ENCODE measurements at places on chromosomes 5 and 9.

- no peak for DNase-seq
Observed at GRCh38 chr9:127426756-127427155, 2.6 kb downstream of the ZNF79 start.

- no peak for DNase-seq
Observed at GRCh38 chr9:73893230-73893629, 603.9 kb upstream of the RORB start.

- DNase-seq = no peak
Observed at GRCh38 chr5:107794741-107795140, 124.0 kb upstream of the EFNA5 start.

- no peak for DNase-seq
Observed at GRCh38 chr9:136846376-136847087, 2.7 kb upstream of the PHPT1 start.

DNA sequence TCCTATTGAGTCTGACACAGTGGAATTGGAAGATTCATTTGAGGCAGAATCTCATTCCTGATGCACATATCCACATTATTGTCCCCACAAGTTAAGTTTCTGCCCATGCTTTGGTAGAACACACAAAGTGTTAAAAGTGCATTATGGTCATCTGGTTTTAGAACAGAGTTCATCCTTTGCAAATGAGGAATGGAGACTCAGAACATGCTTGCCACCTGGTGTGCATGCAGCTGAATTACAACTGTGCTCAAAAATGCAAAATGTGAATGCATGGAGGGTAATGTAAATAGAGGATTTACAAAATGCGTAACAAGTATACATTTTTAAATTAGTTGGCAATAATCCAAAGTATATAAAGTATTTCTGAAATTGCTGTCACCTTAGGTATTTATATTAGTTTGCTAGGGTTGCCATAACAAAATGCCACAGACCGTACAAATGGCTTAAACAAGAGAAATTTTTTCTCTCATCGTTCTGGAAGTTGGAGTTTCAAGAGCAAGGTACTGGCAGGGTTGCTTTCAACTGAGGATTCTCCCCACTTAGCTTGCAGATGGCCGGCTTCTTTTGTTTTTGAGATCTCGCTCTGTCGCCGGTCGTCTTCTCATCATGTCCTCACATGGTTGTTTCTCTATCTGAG is 671.1 kb downstream of the TAF11L14 start:
- no peak for DNase-seq

GRCh38 chr5:175471628-175472027 is 6.7 kb upstream of the SFXN1 start:
- no peak for DNase-seq

DNA sequence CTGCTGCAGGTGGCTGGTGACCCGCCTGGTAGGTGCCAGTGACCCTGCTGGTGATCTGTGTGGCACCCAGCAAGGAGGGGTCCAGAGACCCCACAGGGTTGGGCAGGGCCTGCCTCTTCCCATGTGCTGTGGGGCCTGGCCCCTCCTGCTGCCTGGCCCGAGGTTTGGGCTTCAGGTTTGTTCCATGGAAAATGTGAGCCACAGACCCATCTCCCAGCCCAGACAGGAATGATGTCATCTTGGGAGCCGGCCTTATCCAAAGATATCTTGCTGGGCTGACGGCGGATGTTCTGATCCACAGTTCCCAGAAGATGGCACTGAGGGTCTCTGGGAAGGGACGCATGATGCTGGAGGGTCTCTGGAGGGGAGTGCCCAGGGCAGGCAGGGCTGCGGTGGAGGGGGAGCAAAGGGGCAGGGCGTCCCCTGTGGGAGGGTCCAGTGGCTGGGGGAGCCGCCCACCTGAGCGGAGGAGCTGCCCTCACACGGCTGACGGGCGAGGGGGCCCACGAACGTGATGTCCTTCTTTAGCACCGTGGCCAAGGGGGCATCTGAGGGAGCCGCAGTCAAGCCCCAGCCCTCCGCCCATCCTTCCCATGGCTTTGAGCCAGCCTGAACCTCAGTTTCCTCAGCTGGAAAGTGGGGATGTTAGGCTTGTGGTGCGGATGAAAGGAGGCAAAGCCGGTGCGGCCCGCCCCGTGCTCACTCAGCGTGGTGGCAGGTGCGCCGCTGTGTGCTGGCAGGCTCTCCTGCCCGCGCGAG is 68.1 kb downstream of the COL5A1 start:
- DNase-seq = no peak

DNA sequence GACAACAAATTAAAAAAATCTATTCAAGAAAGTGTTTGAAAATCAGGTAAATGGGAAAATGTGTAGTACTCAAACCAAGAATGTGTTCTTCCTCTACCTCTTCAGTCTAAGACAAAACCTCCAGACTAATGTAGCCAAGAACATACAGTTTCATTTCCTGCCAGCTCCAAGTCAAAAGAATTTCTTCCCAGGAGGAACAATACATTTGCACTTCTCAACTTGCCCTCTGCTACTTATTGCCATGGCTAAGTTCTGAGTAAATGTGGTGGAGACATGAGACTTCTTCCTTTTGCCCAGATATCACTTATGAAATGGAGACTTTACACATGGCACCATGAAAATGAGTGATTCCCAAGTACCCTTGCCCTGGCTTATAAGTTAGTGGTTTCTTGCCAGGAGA is 2112.2 kb upstream of the C9orf72 start:
- DNase-seq = no peak

DNA sequence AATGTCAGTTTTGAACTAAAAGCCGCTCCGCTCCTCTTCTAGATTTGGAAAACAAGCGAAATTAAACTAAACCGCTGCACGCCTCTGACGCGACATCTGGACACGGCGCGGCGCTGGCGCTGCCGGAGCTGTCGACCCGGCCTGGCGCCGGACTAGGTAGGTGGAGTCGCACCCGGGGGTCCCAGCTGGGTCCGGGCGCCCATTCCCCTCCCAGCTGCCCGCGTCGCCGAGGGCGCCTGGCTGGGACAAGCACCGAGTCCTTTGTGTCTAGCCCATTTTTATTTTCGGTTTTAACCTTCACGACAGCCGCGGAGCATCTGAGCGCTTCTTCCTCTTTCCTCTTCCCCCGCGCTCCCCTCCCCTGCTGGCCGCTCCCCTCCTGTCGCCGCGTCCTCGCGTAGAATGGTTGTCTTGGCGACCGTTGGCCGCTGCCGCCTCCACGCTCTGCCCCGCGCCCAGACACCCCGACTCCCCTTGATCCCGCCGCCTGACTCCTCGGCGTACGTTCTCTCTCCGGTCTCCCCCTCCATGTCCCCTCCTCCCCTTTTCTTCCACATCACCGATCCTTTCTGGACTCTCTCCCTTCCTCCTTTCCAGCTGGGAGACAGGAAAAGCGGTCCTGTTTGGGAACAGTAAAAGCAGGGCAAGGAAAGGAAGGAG is 545 bp downstream of the CDKN2B-AS1 start:
- DNase-seq = peak; percentile 56

GRCh38 chr5:134844252-134844651 is 1.5 kb upstream of the C5orf24 start:
- no peak for DNase-seq

- DNase-seq = no peak
Observed at GRCh38 chr9:131090025-131090787, 6.1 kb upstream of the AIF1L start.

DNA sequence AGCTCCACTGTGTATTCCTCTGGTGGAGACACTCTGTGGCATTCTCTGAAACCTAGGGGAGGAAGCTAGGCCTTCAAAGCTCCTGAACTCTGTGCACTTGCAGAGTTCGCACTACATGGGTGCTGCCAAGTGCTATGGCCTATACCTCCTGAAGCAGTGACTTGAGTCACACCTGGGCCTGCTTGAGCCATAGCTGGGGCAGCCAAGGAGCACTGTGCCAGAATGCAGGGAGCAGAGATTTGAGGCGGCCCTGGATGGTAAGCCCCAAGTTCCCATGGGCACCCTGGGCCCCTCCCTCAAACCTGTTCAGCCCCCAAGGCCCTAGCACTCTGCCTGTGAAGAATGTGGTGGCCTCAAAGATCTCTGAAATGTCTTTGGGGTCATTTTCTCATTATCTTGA is 212.9 kb downstream of the SPATA31A6 start:
- no peak for DNase-seq

- DNase-seq = no peak
Observed at GRCh38 chr5:150361301-150361700, 3.8 kb downstream of the TCOF1 start.

- DNase-seq = no peak
Observed at GRCh38 chr9:13140843-13141592, 138.5 kb downstream of the MPDZ start.
